ENCODE measurements at places on chromosomes 2 and 18.

DNA sequence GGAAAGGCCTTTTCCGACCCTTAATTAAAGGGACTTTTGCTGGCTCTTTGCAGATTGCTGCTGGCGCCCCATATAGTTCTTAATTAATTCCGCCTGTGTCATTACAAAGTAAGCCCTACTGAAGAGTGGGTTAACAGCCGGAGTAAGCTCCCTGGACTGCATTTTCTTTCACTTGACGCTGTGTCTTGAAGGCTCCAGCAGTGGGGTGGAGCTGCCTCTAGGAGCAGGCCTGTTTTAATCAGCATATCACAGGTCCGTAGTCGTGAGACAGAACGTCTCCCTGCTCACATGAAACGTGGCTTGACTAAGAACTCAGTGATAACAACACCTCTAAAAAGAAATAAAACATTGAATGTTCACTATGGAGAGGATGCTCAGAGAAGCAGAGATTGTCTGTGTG, 329.9 kb upstream of the RAB12 start:
- H3K27ac ChIP-seq = no peak overlapping the region
- H3K4me1 ChIP-seq = peaks cover 3% of the 10 kb centered on the region
- no peak for DNase-seq
- no peaks in the 10 kb centered on the region for H3K27me3 ChIP-seq

- no peaks in the 10 kb centered on the region for H3K4me1 ChIP-seq
- no peaks in the 10 kb centered on the region for H3K27me3 ChIP-seq
- H3K27ac ChIP-seq = no peak overlapping the region
- no peak for DNase-seq
Measured at GRCh38 chr2:183474912-183475695, 350.9 kb downstream of the NUP35 start.

DNA sequence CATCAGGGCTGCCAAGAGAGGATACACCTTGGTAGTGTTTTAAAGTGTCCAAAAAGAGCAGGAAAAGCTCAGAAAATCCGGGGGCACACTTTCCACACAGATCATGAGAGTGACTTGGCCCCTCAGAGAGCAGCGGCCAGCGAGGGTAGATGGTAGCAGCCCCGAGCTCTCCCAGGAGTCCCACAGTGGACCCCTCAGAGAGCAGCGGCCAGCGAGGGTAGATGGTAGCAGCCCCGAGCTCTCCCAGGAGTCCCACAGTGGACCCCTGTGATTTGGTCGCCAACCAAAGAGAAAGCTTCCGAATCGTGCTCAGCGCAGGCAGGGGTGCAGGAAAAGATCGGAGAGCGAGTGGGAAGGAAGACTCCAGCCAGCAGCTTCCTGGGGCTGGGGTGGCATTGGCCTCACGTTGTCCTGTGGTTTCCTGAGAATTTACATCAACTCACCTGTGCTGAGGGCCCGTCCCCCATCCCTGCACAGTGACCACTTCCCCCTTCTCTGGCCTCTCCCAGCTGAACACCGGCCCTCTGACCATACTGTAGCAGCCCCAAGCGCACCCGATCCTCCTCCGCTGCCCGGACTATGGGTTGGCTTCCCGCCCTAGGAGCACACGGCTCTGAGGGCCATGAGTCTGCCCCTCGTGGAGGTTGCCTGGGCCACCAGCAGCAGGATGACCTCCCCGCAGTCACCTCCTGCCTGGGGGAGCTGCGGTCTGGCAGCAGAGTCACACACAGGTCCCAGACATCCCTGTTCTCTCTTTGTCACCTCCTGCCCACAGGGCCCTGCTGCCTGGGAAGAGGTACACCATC, 33.7 kb downstream of the MTERF4 start:
- H3K36me3 ChIP-seq = peaks cover 88% of the 10 kb centered on the region
- H3K4me3 ChIP-seq = no peak overlapping the region
- no peaks in the 10 kb centered on the region for H3K4me1 ChIP-seq
- no peak overlapping the region for H3K27ac ChIP-seq
- H3K27me3 ChIP-seq = no peaks in the 10 kb centered on the region
- no peak for DNase-seq

DNA sequence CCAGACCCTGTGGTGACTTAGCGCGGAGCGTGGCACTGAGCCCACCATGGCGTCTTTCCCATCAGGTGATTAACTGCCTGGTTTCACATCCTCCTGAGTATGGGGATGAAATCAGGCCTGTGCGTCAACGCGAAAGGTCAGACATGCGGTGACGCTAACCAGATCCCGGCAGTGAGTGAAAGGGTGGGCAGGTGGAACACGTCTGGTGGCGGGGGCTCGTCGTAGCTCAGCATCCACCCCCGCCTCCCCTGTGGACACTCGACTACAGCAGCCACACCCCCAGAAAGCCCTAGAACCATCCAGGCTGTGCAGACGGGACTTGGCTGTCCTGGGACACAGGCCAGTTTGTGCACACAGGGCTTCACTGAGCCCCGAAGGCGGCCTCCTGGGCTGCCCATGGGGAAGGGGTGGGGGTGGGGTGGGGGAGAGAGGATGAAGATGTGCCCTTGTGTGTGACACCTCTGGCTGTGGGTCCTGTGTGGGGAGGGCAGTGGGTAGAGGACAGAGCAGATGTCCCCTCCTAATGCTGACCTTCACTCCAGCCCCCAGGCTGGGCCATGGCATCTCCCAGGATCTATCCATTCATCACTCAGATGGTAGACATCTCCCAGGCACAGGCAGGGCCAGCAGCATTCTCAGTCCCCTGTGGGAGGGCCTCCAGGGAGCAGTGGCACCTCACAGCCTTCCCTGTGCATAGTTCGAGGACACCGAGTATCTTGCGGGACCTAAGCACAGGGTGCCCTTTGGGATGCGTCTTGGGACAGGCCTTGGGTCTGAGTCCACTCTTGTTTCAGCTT, 27.5 kb downstream of the RAMP1 start:
- H3K4me3 ChIP-seq = no peak overlapping the region
- peaks cover 17% of the 10 kb centered on the region for H3K4me1 ChIP-seq
- DNase-seq = peak; percentile 40
- no peaks in the 10 kb centered on the region for H3K27me3 ChIP-seq
- peak overlapping the region; percentile 84 for H3K27ac ChIP-seq

GRCh38 chr2:231601356-231602229, 8.9 kb downstream of the TEX44 start:
- peak overlapping the region; percentile 98 for H3K27ac ChIP-seq
- DNase-seq = peak; percentile 79
- H3K4me3 ChIP-seq = no peak overlapping the region
- peaks cover 44% of the 10 kb centered on the region for H3K4me1 ChIP-seq
- H3K27me3 ChIP-seq = no peaks in the 10 kb centered on the region
- H3K36me3 ChIP-seq = no peaks in the 10 kb centered on the region

GRCh38 chr2:41924709-41925408, 123.0 kb upstream of the PKDCC start:
- no peaks in the 10 kb centered on the region for H3K36me3 ChIP-seq
- no peak overlapping the region for H3K27ac ChIP-seq
- DNase-seq = no peak
- H3K4me3 ChIP-seq = no peak overlapping the region
- no peaks in the 10 kb centered on the region for H3K27me3 ChIP-seq

DNA sequence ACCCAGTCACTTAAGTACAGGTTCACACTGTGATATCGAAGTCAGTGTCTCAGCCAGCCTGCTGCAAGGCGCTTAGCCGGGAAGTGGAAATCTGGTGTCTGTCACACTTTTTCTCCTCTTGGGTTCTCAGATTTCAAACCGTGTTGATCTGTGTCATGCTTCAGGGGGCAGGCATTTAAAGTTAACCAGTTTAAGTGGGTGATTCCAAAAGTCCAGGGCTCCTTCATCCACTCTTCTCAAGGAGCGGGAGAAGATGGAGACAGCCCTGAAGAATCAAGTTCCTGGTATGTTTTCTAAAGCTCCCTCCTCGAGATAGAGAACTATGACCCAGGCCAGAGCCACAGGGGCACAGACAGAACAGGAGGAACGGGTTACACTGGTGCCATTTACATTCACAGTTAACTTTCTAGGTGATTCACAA, 331.7 kb downstream of the GBX2 start:
- no peak for DNase-seq
- H3K36me3 ChIP-seq = peaks cover 10% of the 10 kb centered on the region
- no peak overlapping the region for H3K4me3 ChIP-seq
- no peaks in the 10 kb centered on the region for H3K27me3 ChIP-seq
- H3K27ac ChIP-seq = no peak overlapping the region

DNA sequence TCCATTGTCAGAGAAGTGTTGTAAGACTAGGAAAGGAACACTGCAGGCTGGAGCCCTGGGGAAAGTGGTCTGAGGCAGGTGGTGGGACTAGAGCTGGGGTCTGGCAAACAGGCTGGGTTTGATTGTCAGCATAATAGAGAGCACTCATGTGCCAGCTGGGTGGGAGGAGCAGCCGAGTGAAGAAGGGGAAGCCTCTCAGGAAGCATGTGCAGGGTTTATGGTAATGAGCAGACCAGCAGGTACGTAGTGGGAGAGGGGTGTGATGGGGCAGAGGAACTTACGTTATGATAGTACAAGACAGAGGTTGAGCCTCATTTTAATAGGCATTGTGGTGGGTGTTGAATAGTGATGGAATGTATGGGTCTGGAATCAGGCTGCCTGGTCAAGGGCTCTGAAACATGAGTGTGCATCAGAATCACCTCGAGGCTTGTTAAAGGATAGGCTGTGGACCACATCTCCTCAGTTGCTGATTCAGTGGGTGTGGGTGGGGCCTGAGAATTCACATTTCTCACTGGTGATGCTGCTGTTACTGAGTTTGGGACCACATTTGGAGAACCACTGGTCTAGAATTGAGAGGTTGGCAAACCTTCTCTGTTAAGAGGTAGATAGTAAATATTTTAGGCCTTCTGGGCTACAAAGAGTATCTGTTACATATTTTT, 1.7 kb upstream of the MGAT5 start:
- H3K36me3 ChIP-seq = no peaks in the 10 kb centered on the region
- H3K4me3 ChIP-seq = no peak overlapping the region
- DNase-seq = no peak
- no peak overlapping the region for H3K27ac ChIP-seq
- no peaks in the 10 kb centered on the region for H3K4me1 ChIP-seq

GRCh38 chr2:144516411-144516980, 3.4 kb downstream of the ZEB2 start:
- peak overlapping the region; percentile 97 for H3K27ac ChIP-seq
- no peaks in the 10 kb centered on the region for H3K36me3 ChIP-seq
- no peak for DNase-seq
- H3K4me3 ChIP-seq = peak overlapping the region; percentile 85
- H3K27me3 ChIP-seq = no peaks in the 10 kb centered on the region
- H3K4me1 ChIP-seq = peaks cover 7% of the 10 kb centered on the region

DNA sequence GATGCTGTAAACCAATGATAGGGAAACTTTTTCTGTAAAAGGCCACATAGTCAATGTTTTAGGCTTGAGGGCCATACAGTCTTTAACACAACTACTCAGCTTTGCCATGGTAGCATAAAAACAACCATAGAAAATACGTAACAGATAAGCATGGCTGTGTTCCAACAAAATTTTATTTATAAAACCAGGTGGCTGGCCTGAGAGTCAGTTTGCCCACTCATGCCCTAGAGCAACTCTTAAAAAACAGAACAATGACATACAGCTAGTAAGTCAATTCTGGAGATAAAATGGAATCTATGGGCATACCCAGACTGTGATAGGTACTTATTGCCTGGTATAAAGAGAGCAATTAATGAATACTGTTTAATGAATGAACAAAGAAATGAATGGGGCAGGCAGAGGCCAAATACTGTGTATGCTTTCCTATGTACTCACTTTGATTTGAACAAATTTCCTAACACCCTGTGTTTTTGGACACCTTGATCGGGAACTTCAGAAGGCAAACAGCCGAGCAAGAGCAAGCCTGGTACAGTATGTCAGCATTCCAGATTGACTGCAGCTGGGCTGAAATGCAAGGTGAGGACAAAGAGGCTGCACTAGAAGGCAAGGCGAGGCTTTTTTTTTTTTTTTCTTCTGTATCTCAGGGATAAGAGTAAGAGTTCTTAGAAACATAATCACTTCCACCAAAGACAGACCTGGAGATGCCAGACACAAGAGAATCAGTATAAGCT, 315.3 kb downstream of the CLIP4 start:
- no peaks in the 10 kb centered on the region for H3K4me1 ChIP-seq
- no peaks in the 10 kb centered on the region for H3K36me3 ChIP-seq

DNA sequence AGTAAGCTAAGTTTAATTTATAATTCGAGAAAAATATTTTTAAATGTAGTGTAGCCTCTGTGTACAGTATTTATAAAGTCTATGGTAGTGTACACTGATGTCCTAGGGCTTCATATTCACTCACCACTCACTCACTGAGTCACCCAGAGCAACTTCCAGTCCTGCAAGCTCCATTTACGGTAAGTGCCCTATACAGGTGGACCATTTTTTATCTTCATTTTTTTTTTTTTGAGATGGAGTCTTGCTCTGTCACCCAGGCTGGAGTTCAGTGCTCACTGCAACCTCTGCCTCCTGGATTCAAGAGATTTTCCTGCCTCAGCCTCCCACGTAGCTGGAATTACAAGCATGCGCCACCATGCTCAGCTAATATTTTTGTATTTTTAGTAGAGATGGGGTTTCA, 104.2 kb downstream of the PDCL3 start:
- DNase-seq = no peak
- no peak overlapping the region for H3K4me3 ChIP-seq
- H3K27ac ChIP-seq = no peak overlapping the region
- no peaks in the 10 kb centered on the region for H3K4me1 ChIP-seq
- H3K27me3 ChIP-seq = no peaks in the 10 kb centered on the region
- H3K36me3 ChIP-seq = no peaks in the 10 kb centered on the region

- H3K4me1 ChIP-seq = peaks cover 9% of the 10 kb centered on the region
- no peaks in the 10 kb centered on the region for H3K27me3 ChIP-seq
- H3K27ac ChIP-seq = no peak overlapping the region
- no peak overlapping the region for H3K4me3 ChIP-seq
- no peaks in the 10 kb centered on the region for H3K36me3 ChIP-seq
Measured at GRCh38 chr2:69514406-69514805, 77.2 kb upstream of the NFU1 start.

DNA sequence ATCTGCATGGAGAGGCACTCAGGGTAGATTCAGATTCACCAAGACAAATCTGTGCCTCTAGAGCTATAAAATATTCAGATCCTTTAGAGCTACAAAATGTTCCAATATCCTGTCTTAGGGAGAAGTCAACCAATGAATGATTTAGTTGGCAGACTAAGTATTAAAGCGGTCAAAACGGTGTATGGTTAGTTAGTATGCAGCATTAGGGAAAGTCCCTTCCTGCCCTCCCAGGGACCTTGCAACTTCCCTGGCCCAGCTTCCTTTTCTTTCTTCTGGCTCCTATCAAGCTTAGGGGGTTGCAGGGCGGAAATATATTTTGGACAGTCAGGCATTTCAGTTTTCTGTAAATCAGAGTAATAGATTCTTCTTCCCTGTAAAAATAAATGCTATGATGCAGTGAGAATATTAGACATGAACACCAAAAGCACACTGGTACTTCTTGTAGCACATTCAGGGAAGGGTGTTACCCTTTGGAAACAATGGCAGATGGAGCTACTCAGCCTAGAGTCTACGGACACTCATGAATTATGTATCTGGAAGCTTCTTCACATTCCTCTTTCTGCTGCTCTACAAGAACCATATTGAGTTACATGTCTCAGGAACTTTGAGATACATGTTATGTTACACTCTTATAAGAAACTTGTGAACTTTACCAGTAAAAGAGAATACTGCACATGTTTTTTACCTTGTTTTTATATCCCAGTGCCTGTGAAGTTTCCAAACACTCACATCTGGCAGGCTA, 45.7 kb downstream of the CCDC93 start:
- H3K4me1 ChIP-seq = peaks cover 5% of the 10 kb centered on the region
- H3K4me3 ChIP-seq = no peak overlapping the region
- no peak for DNase-seq
- peaks cover 65% of the 10 kb centered on the region for H3K36me3 ChIP-seq

Data from tibial nerve (tissue), 4 donors.